GM12892 (cell line): ENCODE measurements at places on chromosomes 7 and 10.
A peak's percentile ranks its signal among the peaks of the same experiment; 100 is the strongest.

- no peak for DNase-seq
These were observed 15.8 kb downstream of the ST8SIA6 start for GRCh38 chr10:17438583-17438982.

- DNase-seq = no peak
These were observed 89.6 kb downstream of the CACNB2 start for GRCh38 chr10:18229826-18230225.

DNA sequence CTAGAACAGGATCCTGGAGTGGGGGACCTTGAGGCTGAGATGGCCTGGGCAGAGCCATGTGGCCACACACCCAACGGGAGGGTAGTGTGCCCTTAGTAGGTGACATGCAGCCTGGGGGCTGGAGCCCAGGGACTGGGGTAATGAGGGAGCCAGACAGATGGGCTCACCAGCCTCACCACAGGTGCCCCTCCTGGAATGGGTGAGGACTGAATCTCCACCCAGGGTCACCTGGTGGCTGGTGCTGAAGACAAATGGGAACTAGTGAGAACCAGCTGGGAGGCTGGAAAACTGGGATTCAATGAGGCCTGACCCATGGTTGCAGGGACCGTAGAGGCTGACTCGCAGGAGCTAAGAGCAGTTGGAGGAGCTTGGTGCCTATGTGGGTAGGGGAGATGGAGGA is 6.1 kb downstream of the ZP3 start:
- no peak for DNase-seq

GRCh38 chr7:134343796-134344195 is 27.1 kb upstream of the SLC35B4 start:
- DNase-seq = no peak

- DNase-seq = no peak
These were observed 79.9 kb downstream of the VTI1A start for GRCh38 chr10:112526906-112527305.

- no peak for DNase-seq
These were observed 117.7 kb upstream of the PTPRZ1 start for GRCh38 chr7:121755286-121755685.

DNA sequence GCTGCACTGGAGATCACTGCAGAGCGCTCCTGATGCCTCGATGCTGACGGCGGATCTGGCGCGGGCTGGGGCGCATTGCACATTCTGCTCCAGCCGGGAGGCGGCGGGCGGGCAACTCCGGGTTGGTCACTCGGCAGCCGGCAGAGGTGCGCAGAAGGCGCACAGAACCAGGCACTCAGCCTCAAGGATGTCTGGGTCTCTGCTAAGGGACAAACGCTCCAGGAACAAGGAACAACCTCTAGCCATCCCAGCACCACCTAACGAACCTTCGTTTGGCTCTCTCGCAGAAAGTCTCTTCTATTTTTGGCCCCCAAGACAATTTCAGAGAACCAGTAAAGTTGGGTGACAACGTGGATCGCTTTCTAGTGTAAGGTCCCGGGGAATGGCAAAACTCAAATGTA is 254.6 kb downstream of the OTUD1 start:
- DNase-seq = no peak

DNA sequence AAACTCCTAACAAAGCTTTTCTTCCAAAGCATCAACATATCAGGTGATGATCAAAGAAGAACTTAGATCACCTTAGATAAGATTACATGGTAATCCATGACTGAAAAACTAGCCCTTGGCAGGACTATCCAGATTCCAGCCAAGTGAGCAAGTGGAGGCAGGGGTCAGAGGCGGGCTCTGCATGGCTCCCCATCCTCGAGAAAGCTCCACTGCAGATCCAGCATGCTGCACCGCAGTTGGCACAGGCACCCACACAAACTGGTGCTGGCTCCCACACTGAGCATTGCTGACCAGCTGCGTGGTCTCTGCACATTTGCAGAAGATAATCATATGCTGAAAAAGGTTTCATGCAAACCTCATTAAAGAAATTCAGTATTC is 10.1 kb downstream of the PSAP start:
- DNase-seq = no peak

GRCh38 chr7:155265961-155266360 is 31.7 kb upstream of the INSIG1 start:
- no peak for DNase-seq

- DNase-seq = no peak
These were observed 602.9 kb downstream of the TYW1 start for GRCh38 chr7:67599331-67600062.

DNA sequence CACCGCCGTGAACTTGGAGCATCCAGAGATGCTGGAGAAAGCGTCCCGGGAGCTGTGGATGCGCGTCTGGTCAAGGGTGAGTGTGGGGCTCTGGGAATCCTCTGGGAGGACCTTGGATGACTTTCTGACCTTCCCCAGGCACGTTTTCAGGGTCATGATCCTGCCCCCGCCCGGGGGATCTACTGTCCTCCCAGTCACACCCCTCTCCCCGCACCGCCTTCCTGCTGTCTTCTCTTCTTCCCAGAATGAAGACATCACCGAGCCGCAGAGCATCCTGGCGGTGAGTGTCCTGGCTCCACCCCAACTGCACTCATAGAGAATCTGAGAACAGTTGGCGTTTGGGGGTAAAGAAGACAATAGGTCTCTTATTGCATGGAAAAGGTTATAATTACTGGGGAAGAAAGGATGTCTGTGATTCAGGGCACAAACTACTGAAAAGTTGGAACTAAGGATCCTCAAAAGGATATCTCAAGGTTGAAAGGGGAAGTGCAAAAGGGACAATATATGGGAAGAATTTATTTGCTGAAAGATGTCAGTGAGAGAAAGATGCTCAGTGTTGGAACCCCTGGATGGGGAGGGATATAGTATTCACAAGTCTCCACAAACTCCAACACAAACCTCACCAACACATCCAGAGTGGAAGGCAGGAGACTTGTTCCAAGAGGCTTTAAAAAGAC is 1.9 kb downstream of the GSTK1 start:
- no peak for DNase-seq

- DNase-seq = no peak
These were observed 146.5 kb downstream of the PHF14 start for GRCh38 chr7:11120068-11120664.

DNA sequence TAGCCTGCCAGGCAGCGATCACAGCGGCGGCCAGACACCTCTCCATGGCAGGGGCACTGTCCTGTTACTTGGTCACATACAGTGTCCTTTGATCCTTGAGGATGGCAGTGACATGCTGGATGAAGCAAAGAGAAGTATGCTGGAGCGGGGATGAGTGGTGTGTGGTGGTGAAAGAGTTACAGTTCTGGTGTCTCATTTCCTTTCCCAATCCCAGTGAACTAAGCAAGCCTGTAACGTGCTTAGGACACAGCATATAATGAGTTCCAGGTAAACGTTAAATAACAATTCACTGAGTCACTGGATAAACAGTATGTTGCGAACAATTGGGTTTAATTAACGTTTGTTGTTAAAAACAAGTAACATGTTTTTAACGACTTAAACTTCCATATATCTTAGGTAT is 63.5 kb upstream of the LAMB1 start:
- no peak for DNase-seq

- DNase-seq = no peak
These were observed 95.9 kb downstream of the CUX1 start for GRCh38 chr7:101913247-101913721.

GRCh38 chr10:12965571-12965970 is 35.9 kb downstream of the CCDC3 start:
- no peak for DNase-seq

DNA sequence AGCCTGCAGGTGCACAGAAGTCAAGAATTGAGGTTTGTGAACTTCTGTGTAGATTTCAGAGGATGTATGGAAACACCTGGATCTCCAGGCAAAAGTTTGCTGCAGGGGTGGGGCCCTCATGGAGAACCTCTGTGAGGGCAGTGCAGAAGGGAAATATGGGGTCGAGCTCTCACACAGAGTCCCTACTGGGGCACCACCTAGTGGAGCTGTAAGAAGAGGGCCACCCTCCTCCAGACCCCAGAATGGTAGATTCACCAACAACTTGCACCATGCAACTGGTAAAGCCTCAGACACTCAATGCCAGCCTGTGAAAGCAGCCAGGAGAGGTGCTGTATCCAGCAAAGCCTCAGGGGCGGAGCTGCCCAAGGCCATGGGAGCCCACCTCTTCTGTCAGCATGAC is 205.8 kb downstream of the CCSER2 start:
- DNase-seq = no peak

GRCh38 chr10:91163869-91164474 is 56.5 kb upstream of the PCGF5 start:
- peak; percentile 21 for DNase-seq

DNA sequence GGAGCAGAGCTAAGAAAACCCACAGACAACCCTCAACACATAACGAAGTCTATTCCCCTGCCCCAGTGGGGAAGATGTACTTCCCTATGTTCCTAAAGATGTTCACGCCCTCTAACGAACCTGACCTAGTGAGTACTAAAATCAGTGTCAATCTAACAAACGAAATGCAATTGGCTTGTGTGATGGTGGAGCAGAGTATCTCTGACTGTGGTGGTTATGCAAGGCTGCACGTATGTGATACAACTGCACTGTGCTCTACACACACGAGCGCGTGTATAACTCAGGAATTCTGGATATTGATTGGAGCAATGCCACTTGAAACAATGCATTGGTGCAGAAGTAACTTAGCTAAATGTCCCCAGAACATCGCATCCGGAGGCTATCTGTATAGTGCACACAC is 1.3 kb downstream of the ANKRD16 start:
- no peak for DNase-seq

- no peak for DNase-seq
These were observed 38.4 kb downstream of the TAF3 start for GRCh38 chr10:7856678-7857077.

GRCh38 chr7:40551685-40552576 is 417.1 kb downstream of the SUGCT start:
- DNase-seq = no peak

DNA sequence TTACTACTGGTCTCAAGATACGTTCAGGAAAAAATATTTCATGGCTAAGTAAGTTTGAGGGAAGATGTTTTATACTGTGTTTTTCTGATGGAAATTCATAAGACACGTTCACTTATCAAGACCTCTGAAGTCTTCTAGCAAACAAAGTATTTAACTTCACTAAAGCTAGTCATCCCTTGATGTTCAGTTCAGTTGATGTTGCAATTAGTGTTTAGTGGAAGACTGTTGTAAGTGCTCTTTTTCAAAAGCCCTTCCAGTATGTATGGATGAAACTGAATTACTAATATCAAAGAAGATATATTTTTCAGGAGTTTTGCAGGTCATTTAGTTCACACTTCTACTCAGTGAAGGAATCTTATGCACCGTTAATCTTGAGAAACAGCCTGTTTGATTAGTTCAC is 25.1 kb downstream of the CUL1 start:
- DNase-seq = no peak

- DNase-seq = no peak
These were observed 35.9 kb downstream of the TSPAN15 start for GRCh38 chr10:69486922-69487730.

DNA sequence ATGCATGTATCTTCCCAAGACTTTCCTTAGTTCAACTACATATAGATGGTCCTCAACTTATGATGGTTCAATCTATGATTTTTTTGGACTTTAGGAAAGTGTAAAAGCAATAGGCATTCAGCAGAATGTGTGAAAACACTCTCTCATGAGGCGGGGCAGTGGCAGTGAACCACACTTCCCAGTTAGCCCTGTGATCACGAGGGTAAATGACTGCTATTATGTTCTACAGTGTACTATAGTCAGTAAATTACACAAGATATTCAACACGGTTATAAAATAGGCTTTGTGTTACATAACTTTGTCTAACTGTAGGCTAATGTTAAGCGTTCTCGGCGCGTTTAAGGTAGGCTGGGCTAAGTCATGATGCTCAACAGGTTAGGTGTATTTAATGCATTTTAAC is 169.3 kb downstream of the AMPH start:
- no peak for DNase-seq

GRCh38 chr10:62036186-62037081 is 134.9 kb downstream of the ARID5B start:
- DNase-seq = no peak

- peak; percentile 39 for DNase-seq
These were observed 96.1 kb upstream of the MKLN1 start for GRCh38 chr7:131231381-131232220.

- DNase-seq = no peak
These were observed 174.0 kb downstream of the CELF2 start for GRCh38 chr10:11191678-11192077.

GRCh38 chr10:14553448-14553847 is 221.2 kb downstream of the FAM107B start:
- no peak for DNase-seq

- no peak for DNase-seq
These were observed 116.6 kb downstream of the AOAH start for GRCh38 chr7:36607721-36608095.

GRCh38 chr10:73597346-73597745 is 6.2 kb upstream of the USP54 start:
- no peak for DNase-seq

DNA sequence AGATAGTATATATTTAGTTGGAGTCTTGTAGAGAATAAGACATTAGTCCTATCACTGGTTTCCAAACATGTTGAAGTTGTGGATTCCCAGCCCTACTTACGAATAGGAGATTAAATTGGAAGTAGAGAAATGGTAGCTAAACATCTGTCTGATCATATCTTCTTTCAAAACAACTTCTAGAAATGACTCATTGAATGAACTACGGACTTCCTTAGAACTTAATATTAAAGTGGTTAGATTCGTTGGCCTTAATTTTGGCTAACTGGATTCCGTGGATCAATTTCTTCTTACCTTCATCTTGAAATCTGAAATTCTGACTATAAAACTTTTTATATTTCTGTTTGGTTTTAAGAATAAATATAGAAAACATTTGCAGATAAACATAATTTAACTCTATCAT is 3.4 kb downstream of the PHF14 start:
- no peak for DNase-seq

- DNase-seq = no peak
These were observed 77.8 kb upstream of the FAM133B start for GRCh38 chr7:92667816-92668535.

- DNase-seq = no peak
These were observed 440.0 kb downstream of the DNAJB9 start for GRCh38 chr7:109009636-109010035.

GRCh38 chr7:117230276-117231046 is 92.4 kb downstream of the WNT2 start:
- no peak for DNase-seq

DNA sequence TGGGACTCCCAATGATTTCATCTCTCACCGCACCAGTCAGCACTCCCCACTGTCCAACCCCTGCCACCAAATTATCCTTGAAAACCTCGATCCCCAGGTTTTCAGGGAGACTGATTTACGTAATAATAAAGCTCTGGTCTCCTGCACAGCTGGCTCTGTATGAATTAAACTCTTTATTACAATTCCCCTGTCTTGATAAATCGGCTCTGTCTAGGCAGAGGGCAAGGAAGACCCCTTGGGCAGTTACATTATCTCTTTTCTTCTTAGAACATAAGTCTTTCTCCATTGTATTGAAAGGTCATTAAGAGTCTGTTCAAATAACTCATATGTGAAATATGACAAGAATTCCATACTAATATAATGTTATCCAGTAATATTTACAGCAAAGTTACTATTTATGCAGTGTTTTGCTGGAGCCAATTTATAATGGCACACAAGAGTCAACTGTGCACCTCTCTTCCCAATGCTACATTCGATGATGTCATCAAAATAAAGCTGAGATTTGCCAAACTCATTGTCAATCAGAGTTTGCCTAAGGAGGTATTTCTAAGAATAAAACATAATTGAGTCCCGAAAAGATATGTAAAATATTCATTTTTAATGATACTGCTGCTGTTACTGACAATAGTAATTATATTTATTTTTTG is 1297.2 kb upstream of the LRRTM3 start:
- no peak for DNase-seq
